ENCODE measurements at places on chromosomes 13 and 19.

GRCh38 chr13:51816604-51817249, 12.8 kb upstream of the DHRS12 start:
- no peak for DNase-seq

GRCh38 chr13:51243832-51244231, 21.6 kb downstream of the FAM124A start:
- DNase-seq, result no peak

DNA sequence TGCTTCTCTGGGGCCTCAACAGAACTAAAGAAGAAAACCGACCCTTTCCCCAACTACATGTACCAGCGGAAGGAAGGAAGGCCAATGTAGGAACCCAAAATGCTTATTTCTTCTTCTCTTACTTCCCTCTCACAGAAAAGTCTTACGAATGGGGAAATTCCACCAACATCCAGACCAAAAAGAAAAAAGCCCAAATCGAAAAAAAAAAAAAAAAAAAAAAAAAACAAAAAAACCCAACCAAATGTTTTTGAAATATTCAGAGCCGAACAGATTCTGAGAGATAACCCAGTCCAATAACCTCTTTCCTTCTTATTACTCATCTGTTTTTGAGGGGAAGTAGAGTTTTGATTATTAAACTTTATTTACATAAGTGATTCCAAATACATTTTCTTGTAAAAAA, 3.9 kb downstream of the PPM1N start:
- no peak for DNase-seq

- no peak for DNase-seq
Measured at GRCh38 chr13:37453246-37453645, 145.3 kb downstream of the POSTN start.

DNA sequence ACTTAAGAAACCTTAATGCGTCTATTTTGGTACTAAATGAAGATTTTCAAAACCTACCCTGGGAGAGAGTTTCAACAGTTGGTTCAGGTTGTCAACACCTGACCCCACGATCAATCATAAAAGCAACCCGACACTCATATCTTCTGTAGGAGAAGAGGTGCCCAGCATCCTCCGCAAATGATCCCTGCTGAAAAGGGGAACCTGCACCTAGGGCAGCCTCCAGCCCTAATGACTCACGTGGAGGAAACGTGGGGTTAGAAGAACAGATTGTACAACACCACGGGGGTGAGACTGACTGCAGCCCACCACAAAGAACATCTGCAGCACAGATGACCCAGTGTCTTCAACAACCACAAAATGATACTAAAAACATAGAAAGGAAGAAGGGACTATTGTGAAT, 116.3 kb downstream of the RAB20 start:
- DNase-seq, result no peak

DNA sequence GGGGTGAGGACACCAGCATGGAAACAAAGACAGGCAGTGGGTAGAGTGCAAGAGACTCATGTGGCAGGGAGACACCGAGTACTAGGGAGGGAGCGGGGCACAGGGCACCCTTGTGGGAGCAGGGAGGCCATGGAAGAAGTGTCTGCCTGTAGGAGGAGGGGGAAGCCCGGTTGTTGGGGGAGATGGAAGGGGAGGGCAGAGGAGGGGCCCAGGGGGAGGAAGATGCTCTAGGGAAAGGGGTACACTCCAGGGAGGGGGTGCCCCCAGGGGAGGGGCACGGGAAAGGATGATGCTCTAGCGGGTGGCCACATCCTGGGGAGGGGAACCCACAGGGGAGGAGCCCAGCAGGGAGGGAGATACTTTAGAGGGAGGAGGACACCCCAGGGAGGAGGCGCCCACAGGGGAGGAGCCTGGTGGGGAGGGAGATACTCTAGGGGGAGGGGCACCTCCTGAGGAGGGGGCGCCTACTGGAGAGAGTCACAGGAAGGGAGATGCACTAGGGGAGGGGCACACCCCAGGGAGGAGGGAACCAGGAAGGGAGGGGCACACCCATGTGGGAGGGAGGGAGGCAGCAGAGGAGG, 24.9 kb downstream of the CPAMD8 start:
- DNase-seq, result no peak

GRCh38 chr13:29480893-29481525, 114.5 kb downstream of the SLC7A1 start:
- no peak for DNase-seq

Measured in SK-N-SH (cell line).